CD4-positive, CD25-positive, alpha-beta regulatory T cell (primary cell): ENCODE measurements at places on chromosomes 3 and 15. TPM values are rescaled to one million over a fixed set of nuclear protein-coding genes. Genes with fewer than 3 reads are reported as not detected.

DNA sequence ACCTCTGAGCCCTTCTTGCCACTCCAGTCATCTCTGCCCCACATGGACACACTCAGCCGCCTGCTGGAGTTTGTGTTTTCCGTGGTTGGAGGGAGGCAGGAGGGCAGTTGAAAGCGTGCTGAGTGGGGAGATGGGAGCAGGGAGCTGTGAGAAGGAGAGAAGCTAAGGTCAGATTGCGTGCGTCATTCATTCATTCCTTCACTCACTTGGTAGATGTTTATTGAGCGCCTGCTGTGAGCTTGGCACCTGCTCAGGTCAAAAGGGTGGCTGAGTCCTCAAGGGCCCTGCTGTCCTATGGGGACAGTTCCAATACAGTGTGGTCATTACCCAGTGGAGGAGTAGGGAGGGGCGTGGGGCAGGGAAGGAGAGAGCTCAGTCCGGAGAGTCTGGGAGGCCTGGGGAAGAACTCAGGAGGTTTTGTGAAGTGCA, 23.5 kb downstream of the LIMD1 start:
- H3K4me1 ChIP-seq: peaks cover 3% of the 10 kb centered on the region
- H3K36me3 ChIP-seq: peaks cover 19% of the 10 kb centered on the region
- no peaks in the 10 kb centered on the region for H3K27me3 ChIP-seq
- no peak for DNase-seq
- H3K4me3 ChIP-seq: no peak overlapping the region

Gene AGBL1
- not detected for total RNA-seq

Gene DNAH12
- total RNA-seq: 0.22 TPM

Gene COLQ
- total RNA-seq: 5.1 TPM

Gene LRRC31
- not detected for total RNA-seq

GRCh38 chr15:77546050-77546501, 86.6 kb downstream of the LINGO1 start:
- no peaks in the 10 kb centered on the region for H3K36me3 ChIP-seq
- no peak overlapping the region for H3K4me3 ChIP-seq
- peaks cover 12% of the 10 kb centered on the region for H3K4me1 ChIP-seq
- no peak for DNase-seq
- H3K27me3 ChIP-seq: no peaks in the 10 kb centered on the region

- no peak overlapping the region for H3K4me3 ChIP-seq
- DNase-seq: no peak
- H3K4me1 ChIP-seq: no peaks in the 10 kb centered on the region
- H3K36me3 ChIP-seq: peaks cover 3% of the 10 kb centered on the region
- H3K27ac ChIP-seq: no peak overlapping the region
- H3K27me3 ChIP-seq: no peaks in the 10 kb centered on the region
These were observed 369.3 kb downstream of the LPP start for GRCh38 chr3:188523291-188523690.

DNA sequence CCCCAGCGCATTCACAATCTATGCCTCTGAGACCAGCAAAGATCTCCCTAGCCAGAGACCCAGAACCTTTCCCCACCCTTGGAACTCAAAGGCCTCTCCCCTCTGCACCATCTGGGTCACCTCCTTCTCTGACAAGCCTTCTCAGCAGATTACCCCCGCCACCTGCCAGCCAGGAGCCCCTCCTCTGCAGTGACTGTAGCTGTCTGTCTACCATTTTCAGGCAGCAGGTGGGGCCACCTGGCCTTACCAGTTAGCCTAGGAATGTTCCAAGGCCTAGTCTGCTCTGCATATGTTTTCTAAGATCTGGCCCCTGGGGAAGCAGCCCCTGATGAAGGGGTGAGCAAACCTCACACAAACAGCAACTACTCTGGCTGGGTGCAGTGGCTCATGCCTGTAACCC, 2.4 kb downstream of the MYLK start:
- H3K4me1 ChIP-seq: peaks cover 11% of the 10 kb centered on the region
- H3K27ac ChIP-seq: no peak overlapping the region
- H3K4me3 ChIP-seq: no peak overlapping the region
- no peak for DNase-seq
- no peaks in the 10 kb centered on the region for H3K36me3 ChIP-seq
- H3K27me3 ChIP-seq: peaks cover 13% of the 10 kb centered on the region

- H3K27me3 ChIP-seq: no peaks in the 10 kb centered on the region
- no peak overlapping the region for H3K4me3 ChIP-seq
- no peak overlapping the region for H3K27ac ChIP-seq
- no peaks in the 10 kb centered on the region for H3K36me3 ChIP-seq
- no peak for DNase-seq
These were observed 436.9 kb upstream of the C2CD4B start for GRCh38 chr15:62601777-62602545.

DNA sequence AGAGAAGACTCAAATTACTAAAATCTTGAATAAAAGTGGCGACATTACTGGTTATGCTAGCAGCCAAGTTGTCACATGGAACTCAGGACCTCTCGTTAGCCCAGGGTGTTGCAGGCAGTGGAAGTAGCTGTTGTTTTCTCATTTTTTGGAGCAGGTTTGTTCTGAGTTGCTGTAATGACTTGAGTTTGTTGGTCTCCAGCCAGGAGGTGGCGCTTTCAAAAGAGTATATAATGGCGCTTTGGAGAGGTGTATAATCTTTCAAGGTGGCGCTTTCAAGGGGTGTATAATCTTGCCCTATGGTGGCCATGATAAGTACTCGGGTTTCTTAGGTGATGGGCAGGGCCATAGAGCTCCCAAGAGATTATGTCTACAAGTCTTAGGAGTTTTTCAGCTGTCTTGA, 632.7 kb downstream of the NTRK3 start:
- H3K27me3 ChIP-seq: no peaks in the 10 kb centered on the region
- DNase-seq: no peak
- H3K4me3 ChIP-seq: no peak overlapping the region
- H3K4me1 ChIP-seq: no peaks in the 10 kb centered on the region
- H3K27ac ChIP-seq: no peak overlapping the region

GRCh38 chr3:59319442-59319841, 269.6 kb upstream of the CFAP20DC start:
- no peaks in the 10 kb centered on the region for H3K27me3 ChIP-seq
- no peaks in the 10 kb centered on the region for H3K4me1 ChIP-seq
- H3K36me3 ChIP-seq: no peaks in the 10 kb centered on the region
- H3K27ac ChIP-seq: no peak overlapping the region
- no peak overlapping the region for H3K4me3 ChIP-seq

DNA sequence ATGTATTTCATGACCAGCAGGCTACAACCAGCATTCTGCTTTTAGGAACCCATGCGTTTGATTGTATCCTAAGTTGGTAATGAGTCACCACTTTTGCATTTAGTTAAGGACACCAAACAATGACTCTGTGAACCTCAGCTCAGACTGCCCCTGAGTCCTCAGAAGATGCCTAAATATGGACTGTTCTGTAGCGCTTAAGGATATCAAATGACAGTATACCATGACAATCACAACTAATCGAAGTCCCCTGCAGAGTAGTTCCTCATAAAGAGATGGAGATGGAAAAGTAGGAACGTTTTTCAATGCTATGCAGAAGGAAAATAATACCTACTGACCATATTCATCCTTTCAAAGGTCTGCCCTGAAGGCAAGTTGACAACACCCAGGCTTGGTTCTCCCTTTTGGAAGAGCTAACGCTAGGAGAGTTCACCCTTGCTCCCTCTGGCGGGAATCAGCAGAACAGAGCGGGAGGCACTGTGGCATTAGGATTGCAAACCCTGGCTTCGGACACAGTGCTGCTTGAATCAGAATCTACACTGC, 508.6 kb downstream of the FHIT start:
- H3K4me3 ChIP-seq: no peak overlapping the region
- H3K27ac ChIP-seq: no peak overlapping the region
- H3K4me1 ChIP-seq: no peaks in the 10 kb centered on the region
- DNase-seq: no peak
- H3K36me3 ChIP-seq: no peaks in the 10 kb centered on the region

Gene LZTFL1
- total RNA-seq: 7.6 TPM

Gene GATA2
- total RNA-seq: 6.2 TPM

Gene ANAPC13
- 21.8 TPM for total RNA-seq

- no peak overlapping the region for H3K4me3 ChIP-seq
- H3K27me3 ChIP-seq: no peaks in the 10 kb centered on the region
These were observed 908.8 kb downstream of the SQOR start for GRCh38 chr15:46543626-46544025.

Gene BSN
- total RNA-seq: 0.12 TPM

GRCh38 chr3:14899993-14900618, 47.3 kb upstream of the NR2C2 start:
- no peak overlapping the region for H3K27ac ChIP-seq
- DNase-seq: no peak
- H3K36me3 ChIP-seq: no peaks in the 10 kb centered on the region
- H3K4me1 ChIP-seq: no peaks in the 10 kb centered on the region

Gene GOLGA6L10
- total RNA-seq: 2.3 TPM

GRCh38 chr15:52481915-52482314, 46.8 kb downstream of the MYO5A start:
- no peaks in the 10 kb centered on the region for H3K27me3 ChIP-seq
- peak; percentile 95 for DNase-seq
- H3K27ac ChIP-seq: peak overlapping the region; percentile 79
- peak overlapping the region; percentile 75 for H3K4me3 ChIP-seq
- no peaks in the 10 kb centered on the region for H3K36me3 ChIP-seq

Gene TNFAIP8L3
- total RNA-seq: not detected

Gene GOLGA8N
- 1.4 TPM for total RNA-seq

DNA sequence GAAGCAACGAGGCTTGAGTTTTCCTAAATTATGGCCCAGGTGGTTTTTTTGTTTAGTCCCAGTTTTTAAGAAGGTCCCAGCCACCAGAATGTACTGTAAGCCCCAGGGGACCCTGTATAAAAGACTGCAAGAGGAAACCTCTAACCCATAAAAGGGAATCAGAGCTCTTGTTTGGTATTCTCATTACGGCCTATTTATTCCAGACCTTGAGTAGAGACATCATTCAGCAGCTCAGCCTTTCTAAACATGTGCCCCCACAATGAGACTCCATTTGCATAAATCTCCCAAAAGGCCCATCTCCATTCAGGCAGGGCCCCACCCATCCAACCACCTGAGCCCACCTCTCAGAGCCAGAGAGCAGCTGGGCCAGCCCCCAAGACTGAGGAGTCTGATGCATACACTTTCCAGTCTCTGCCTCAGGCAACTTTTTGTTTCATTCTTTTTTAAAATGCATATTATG, 25.7 kb downstream of the ZDHHC3 start:
- no peak overlapping the region for H3K27ac ChIP-seq
- H3K4me3 ChIP-seq: no peak overlapping the region

- H3K4me1 ChIP-seq: peaks cover 37% of the 10 kb centered on the region
- H3K27ac ChIP-seq: no peak overlapping the region
- no peak for DNase-seq
- no peak overlapping the region for H3K4me3 ChIP-seq
These were observed 20.3 kb downstream of the PPCDC start for GRCh38 chr15:75043509-75044257.
